Stimulated activated CD8-positive, alpha-beta memory T cell treated with anti-CD3 and anti-CD28 coated beads, Interleukin-4, amount 100 ng/mL, for 1 hour (primary cell): ENCODE measurements at places on chromosomes 7 and 10.

DNA sequence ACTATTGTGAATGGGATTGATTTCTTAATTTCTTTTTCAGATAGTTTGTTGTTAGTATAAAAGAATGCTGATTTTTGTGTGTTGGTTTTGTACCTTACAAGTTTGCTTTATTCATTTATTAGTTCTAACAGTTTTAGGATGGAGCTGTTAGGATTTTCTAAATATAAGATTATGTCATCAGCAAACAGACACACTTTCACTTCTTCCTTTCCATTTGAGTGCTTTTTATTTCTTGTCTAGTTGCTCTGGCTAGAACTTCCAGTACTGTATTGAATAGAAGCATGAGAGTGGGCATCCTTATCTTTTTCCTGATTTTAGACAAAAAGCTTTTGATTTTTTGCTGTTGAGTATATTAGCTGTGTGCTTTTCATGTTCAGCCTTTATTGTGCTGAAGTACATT lies 81.5 kb downstream of the DNAH11 start:
- DNase-seq, result no peak

GRCh38 chr10:130923596-130923995 lies 387.9 kb downstream of the TCERG1L start:
- no peak for DNase-seq

GRCh38 chr7:157830331-157830730 lies 493.5 kb downstream of the DNAJB6 start:
- DNase-seq, result no peak

DNA sequence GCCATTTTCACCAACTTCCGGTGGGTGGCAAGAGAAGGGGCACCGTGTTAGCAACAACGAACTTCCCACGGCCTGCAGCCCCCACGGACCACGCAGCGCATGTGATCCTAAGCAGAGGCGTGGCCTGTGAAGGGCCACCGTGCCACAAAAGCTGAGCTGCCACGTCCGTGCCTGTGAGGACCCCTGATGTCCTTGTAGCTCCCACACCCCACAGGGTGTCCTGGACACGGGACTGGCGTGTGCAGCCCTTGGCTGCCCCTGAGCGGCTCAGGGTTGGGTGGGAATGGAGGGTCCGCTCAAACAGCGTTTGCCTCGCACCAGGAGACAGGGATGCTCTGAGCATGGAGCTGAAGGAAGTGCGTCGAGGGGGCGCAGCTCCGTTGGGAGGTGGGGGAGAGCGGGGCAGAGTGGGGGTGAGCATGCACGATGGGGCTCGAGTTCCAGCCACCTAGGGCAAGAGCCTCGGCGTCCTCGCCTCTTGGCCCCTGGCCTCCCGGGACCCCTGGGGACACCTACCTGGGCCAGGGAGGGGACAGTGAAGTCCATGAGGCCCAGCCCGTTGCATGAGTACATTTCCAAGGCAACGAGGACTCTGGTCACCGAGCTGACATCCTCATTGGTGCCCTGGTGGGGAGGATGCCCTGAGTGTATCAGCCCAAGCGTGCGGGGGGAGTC lies 33.6 kb downstream of the CFAP46 start:
- no peak for DNase-seq

- no peak for DNase-seq
These were observed 203.9 kb upstream of the NEBL start for GRCh38 chr10:21100871-21101514.

GRCh38 chr10:29530112-29530976 lies 104.4 kb downstream of the SVIL start:
- no peak for DNase-seq

- DNase-seq, result no peak
These were observed 36.2 kb downstream of the CNNM1 start for GRCh38 chr10:99365311-99365710.

DNA sequence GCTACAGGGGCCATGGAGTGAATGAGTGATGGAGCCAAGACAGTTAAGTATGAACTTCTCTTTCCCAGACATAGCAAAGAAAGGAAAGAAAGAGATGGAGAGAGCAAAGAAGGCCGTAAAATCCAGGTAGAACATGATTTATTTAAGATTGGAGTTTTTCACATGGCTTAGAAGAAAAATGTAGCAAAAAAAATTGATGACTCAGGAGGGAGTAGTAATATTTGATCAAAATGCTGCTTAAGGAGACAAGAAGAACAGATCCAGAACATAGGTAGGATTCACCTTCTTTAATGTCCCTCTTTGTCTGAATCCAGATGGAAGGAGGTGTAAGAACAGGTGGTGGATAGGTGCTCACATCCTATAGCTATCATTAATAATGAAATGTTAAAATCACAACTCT lies 51.0 kb upstream of the GLCCI1 start:
- DNase-seq, result no peak

DNA sequence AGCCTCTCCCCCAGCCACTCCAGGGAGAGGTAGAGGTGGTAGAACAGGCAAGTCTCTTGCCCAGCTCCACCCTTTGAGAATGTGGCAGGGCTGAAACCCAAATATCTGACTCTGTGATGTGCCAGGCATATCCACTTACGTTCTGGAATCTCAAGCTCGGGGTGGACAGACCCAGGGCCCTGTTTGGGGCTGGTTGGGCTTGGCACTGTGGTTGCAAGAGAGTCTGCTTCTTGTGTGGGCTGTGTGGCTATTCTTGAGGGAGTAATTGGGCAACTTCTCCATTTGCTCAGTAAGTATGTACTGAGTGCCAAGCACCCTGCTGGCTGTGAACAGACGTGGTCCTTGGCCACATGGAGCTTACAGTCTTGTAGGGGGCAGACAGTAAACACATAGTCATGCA lies 4.7 kb downstream of the UBTD1 start:
- DNase-seq, result no peak

DNA sequence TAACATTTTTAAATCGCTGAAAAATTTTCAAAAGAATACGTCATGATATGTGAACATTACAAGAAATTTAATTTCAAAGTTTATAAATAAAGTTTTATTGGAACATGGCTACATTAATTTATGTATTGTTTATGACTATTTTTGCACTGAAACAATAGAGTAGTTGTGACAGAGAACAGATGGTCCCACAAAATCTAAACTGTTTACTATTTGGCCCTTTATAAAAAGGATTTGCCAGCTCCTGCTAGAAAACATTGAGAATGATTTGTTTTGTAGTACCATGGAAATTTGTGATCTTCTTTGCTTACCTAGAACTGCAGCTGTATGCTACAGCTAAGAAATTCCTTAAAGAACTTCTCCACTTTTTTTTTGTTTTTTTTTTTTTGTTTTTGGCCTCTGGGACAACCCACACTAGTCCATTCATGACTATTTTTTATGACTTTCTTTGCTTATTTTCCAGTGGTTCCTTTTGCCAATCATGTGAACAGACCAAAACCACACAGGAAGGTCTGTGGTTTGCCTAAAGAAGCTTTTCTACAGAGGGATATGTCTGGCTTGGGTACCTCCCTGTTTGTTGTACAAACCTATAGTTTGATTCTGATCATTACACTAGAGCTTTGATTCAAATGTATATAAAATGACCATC lies 55.7 kb downstream of the ST7 start:
- no peak for DNase-seq
